ENCODE measurements at places on chromosomes 1 and 21.

GRCh38 chr21:41337515-41337914 is 20.9 kb downstream of the FAM3B start:
- DNase-seq, result no peak

DNA sequence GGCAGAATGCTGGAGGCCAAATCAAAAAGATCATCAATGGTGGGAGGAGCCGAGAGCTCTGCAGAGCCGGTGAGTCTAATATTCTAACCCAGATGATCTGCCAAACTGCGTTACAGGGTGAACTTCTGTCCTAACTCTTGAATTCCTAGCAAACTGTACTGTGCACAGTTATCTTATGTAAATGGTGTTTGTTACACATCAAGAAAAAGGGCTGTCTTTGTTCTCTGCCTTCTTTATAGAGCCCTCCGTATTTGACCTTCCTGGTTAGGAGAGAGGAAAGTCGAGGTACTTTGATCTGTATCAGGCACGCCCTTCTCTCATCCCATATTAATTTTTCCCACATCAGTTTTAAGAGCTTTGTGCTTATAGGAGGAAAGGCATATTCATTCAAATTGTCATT is 37.6 kb downstream of the MT1HL1 start:
- no peak for DNase-seq

GRCh38 chr1:151716771-151717631 is at the start of gene CELF3:
TSS of gene CELF3 (minus strand) at chr1:151716803. CDS start at chr1:151716020, 783 bp downstream.
- DNase-seq, result peak; percentile 52

- no peak for DNase-seq
These were observed 26.6 kb downstream of the MSTO1 start for GRCh38 chr1:155636397-155637153.

GRCh38 chr1:211788626-211789025 is 41.9 kb downstream of the LPGAT1 start:
- DNase-seq, result no peak

DNA sequence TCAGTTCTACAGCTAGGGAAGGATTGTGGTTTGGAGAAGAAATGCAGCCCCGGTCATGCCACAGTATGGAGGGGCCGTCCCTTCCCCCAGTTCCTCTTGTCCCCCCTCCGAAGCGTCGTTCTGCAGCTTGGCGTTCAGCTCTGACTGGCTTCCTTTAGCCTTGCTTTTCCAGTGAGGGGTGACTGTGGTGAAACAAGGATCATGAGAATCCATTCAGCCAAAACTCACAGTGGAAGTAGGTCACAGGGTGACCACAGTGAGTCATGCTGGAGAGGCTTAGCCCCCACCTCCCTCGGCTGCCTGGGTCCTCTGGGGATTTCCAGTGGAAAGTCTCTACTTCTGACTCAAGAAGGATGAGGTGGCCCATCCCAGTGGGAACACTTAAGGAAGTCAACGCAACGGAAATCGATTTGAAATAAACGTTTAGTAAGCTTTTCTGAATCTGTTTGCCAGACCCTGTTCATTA is 37.3 kb upstream of the COL6A2 start:
- no peak for DNase-seq

DNA sequence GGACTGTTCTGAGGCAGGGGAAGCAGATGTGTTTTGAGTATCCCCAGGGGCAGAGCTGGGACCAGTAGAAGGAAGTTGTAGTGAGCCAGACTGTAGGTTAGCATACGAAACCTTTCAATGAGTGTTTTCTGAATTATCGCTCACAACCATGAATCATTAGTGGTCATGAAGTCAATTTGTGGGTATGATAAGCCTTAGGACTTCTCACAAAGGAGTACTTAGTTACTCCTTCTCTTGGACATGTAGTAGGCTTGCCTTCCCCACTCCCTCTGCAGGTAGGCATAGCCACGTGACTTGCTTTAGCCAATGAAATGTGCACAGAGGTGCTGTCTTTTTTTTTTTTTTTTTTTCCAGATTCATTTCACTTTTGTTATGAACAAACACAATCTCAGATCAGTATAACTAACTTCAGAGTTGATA is 23.9 kb upstream of the FAAH start:
- no peak for DNase-seq

DNA sequence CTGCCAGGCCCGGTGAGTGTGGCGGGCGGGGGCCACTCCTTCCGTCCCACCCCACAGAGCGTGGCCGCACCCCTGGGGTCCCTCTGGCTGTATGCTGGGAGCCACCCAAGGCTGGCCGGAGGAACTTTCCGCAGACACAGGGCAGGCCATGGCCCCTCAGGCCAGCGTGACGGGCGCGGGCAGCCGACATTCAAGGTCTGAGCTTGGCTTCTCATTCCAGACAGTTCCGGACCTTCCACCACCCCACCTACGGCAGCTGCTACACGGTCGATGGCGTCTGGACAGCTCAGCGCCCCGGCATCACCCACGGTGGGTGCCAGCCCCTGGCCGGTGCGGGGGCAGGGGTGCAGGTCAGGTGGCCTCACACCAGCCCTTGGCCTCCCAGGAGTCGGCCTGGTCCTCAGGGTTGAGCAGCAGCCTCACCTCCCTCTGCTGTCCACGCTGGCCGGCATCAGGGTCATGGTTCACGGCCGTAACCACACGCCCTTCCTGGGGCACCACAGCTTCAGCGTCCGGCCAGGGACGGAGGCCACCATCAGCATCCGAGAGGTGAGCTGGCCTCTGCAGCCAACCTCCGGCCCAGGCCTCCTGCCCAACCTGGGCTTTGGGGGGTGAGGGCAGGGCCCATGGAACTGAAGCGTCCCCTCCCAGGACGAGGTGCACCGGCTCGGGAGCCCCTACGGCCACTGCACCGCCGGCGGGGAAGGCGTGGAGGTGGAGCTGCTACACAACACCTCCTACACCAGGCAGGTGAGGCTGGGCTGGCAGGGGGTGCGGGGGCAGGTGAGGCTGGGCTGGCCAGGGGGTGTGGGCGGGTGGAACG is 7.3 kb downstream of the SCNN1D start:
- DNase-seq, result no peak

Measured in Jurkat, Clone E6-1 (cell line).